ENCODE measurements at places on chromosomes 1 and 21.

DNA sequence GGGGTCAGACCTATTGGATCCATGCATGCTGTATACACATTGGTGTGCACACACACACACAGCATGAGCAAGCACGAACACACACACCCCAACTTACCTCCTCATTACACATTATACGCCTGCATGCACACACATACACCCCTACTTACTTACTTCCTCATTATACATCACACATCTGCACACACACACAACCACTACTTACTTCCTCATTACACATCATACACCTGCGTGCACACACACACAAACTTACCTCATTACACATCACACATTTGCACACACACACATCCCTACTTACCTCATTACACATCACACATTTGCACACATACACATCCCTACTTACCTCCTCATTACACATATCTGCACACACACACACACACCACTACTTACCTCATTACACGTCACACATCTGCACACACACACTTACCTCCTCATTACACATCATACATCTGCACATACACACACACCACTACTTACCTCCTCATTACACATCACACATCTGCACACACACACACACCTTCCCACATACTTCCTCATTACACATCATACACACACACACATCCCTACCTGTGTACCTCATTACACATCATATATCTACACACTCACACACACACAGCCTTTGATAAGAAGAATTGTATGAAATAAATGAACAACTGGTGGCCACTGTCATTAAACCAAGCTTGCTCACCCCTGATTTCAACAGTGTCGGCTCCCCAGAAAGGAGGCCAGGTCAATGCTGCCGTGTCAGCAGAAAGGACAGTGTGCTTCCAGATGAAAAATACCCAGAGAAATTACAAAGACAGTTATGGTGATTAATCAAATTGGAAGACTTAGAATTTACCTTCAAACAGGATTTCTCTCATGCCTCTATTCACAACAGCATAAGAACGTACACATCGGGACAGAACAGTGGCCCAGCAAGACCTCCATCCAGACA lies 117.8 kb downstream of the SETD4 start:
- no peak for DNase-seq

- peak; percentile 42 for DNase-seq
These were observed 17.0 kb downstream of the DHRS3 start for GRCh38 chr1:12600880-12601633.

DNA sequence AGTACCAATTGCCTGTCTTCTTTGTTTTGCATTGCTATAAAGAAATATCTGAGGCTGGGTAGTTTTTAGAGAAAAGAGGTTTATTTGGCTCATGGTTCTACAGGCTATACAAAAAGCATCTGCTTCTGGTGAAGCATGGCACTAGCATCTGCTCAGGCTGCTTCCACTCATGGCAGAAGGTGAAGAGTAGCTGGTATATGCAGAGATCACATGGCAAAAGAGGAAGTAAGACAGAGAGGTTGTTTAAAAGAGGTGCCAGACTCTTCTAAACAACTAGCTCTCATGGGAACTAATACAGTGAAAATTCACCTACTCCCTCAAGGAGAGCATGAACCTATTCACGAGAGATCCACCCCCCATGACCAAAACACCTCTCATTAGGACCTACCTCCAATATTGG lies 56.7 kb upstream of the GUCA2B start:
- DNase-seq = no peak

DNA sequence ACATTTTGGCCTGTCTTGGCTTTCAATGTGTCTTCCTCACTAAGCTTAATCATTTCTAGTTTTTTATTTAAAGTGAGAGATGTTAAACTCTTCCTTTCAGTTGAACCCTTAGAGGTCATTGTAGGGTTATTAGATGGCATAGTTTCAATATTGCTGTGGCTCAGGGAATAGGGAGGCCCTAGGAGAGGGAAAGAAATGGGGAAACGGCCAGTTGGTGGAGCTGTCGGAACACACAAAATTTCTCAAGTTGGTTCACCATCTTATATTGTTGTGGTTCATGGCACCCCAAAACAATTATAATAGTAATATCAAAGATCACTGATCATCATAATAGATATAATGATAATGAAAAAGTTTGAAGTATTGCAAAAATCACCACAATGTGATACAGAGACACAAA lies 31.4 kb upstream of the KAZN start:
- no peak for DNase-seq

DNA sequence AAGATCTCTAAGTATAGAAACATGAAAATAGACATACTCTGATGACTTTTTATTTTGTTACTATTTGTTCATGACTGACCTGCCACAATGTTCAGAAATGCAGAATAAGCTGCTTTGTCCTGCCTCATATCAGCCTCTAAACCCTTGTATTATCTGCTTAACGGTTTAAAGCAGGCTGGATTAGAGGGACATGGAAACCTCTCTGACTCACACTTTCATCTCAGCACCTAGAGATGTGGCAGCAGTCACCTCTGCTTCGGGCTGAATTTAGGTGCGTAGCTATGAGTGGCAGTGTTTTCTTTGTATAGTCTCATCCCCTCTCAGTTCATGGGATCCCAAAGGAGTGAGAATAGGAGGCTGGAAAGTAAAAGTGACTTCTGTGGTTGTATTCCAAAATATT lies 255.4 kb downstream of the RGS7 start:
- no peak for DNase-seq

- no peak for DNase-seq
These were observed 111.4 kb downstream of the PEX14 start for GRCh38 chr1:10586125-10586524.

Data from hematopoietic multipotent progenitor cell treated with erythropoietin and hydrocortisone succinate and interleukin-3 and kit ligand, for 8 days (in vitro differentiated cells).